Muscle of back (tissue), 13 donors: ENCODE measurements at places on chromosomes 1 and 21. TPM values are rescaled to one million over a fixed set of nuclear protein-coding genes. Genes with fewer than 3 reads are reported as not detected.

CNR2 gene
- 0.03 TPM for polyA plus RNA-seq

BEND5 gene
- polyA plus RNA-seq: 8.2 TPM

GNL2 gene
- polyA plus RNA-seq: 53.1 TPM

ZBTB37 gene
- 7.0 TPM for polyA plus RNA-seq

MFSD2A gene
- polyA plus RNA-seq: 2.6 TPM

GRCh38 chr1:196546272-196547111 is 61.7 kb downstream of the KCNT2 start:
- DNase-seq: no peak

- no peak for DNase-seq
These were observed 45.8 kb downstream of the SSX2IP start for GRCh38 chr1:84644472-84644871.

DNA sequence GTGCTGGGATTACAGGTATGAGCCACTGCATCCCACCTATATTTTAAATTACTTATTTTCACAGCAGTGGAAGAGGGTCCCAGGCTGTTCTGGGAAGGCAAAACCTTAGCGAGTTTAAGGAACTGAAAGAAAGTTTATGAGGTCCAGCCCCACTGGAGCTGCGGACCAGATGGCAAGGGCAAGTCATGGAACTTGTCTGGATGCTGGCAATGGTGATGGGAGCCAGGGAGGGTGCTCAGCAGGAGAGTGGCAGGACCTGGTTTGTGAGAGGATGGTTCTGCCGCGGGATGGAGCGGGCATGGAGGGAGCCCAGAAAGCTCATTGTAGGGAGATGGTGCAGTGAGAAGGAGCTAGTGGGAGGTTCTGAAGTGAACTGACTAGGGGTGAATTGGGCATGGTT is 50.6 kb upstream of the SLC45A1 start:
- no peak for DNase-seq

DNA sequence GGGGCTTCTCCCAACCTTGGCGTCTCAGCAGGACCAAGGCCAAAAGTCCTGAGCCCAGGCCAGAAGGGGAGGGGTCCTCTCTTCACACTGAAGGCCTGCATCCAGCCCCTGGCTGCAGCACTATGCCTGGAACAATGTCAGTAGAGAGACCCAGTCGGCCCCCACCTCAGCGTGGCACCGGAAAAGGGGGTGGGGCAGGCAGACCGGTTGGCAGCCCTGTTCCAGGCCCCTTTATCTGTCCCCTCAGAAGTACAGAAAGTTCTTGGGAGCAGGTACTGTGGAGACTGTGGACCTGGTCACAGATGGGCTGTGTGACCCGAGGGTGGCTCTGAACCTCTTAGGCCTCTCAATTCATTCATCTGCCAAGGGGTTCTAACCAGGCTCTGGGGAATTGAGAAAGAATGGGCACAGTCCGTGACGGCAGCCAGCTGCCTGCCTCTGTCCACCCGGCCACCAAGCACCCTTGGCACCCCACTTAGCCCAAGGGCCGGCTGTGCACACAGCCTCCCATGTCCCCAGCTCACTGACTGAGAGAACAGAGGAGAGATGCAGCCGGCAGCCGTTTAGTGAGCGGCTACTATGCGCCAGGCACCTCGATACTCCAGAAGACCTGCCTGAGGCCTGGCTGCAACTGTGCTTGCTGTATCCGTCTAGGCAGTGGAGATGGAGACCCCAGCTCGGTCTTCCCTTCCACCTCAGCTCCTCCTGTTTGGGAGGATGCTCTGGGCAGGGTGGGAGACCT is 23.9 kb downstream of the RUNX3 start:
- DNase-seq: no peak

- peak; percentile 41 for DNase-seq
These were observed 93.1 kb upstream of the HAO2 start for GRCh38 chr1:119275145-119276134.

GRCh38 chr1:67612788-67613241 is 72.2 kb upstream of the GADD45A start:
- DNase-seq: peak; percentile 58

DNA sequence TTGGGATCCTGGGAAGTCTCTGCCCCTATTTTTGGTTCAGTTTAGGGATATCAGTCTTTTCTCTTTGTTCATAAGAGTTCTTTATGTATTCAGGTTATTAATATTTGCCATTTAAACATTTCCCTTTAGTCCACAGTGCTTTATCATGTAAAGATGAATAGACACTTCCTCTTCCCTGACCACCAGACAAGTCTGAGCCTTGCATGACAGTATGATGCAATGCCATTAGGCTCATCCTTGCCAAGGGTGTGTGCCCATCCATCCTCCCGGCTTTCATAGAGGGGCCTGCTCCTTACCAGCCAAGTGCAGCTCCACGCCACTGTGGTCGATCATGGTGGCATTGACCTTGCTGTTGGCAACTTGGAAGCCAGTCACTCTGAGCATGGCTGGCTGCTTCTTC is 52.1 kb downstream of the ZSCAN20 start:
- DNase-seq: no peak

- peak; percentile 61 for DNase-seq
These were observed 47.9 kb upstream of the RGL1 start for GRCh38 chr1:183757061-183757460.

- DNase-seq: no peak
These were observed 202.3 kb upstream of the CACYBP start for GRCh38 chr1:174797398-174797797.

DNA sequence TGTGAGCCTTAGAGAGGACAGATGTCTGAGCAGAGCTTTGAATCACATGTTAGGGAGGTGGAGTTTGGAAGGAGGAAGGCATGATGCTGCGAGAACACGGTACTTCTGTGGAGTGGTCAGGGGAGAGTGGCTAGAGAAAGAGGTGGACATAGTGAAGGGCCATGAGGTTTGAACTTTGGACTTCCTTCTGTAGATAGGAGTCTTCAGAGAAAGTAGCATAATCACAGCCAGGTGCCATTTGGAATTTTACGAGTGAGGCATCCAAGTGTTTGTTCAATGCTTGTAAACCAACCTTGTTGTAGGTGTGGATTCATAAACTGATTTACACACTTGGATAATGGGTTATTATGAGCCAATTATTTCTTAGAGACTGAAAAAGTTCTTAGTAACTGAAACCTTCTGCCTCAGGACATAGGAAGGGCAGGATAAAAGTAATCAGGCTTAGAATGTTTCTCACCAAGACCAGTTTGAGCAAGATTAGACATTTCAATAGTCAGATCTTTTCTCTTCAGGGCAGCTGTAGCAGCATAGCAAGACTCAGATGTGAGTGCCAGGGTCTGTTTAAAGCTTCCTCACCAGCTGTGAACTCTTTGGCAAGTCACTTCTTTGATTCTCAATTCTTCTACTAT is 83.5 kb upstream of the HMCN1 start:
- DNase-seq: no peak

- DNase-seq: no peak
These were observed 8.9 kb downstream of the IVNS1ABP start for GRCh38 chr1:185308126-185308525.

GRCh38 chr21:45630876-45631275 is 12.6 kb upstream of the PCBP3 start:
- no peak for DNase-seq

- peak; percentile 9 for DNase-seq
These were observed 235.1 kb downstream of the GRIK1 start for GRCh38 chr21:29704719-29705118.

DNA sequence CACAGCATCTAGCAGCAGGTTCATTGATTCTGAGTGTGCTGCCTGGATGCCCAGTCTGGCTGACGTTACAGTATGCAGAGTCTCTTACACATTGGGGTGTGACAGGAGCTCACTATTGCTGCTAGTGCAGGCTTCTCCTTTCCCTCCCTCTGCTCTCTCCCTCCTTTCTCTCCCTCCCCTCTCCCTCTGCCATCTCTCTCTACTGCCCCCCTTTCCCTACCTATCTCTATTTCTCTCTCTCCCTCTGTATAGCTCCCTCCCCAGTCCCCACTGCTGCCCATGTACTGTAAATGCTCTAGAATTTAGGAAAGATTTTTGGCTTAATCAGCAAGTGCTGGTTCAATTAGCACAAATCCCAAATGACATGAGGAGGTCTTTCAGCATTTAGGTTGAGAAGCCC is 62.8 kb downstream of the PCBP3 start:
- no peak for DNase-seq

GRCh38 chr1:192438737-192439136 is 121.9 kb downstream of the RGS21 start:
- DNase-seq: no peak

GRCh38 chr1:107439567-107439966 is 298.7 kb downstream of the NTNG1 start:
- DNase-seq: no peak

DNA sequence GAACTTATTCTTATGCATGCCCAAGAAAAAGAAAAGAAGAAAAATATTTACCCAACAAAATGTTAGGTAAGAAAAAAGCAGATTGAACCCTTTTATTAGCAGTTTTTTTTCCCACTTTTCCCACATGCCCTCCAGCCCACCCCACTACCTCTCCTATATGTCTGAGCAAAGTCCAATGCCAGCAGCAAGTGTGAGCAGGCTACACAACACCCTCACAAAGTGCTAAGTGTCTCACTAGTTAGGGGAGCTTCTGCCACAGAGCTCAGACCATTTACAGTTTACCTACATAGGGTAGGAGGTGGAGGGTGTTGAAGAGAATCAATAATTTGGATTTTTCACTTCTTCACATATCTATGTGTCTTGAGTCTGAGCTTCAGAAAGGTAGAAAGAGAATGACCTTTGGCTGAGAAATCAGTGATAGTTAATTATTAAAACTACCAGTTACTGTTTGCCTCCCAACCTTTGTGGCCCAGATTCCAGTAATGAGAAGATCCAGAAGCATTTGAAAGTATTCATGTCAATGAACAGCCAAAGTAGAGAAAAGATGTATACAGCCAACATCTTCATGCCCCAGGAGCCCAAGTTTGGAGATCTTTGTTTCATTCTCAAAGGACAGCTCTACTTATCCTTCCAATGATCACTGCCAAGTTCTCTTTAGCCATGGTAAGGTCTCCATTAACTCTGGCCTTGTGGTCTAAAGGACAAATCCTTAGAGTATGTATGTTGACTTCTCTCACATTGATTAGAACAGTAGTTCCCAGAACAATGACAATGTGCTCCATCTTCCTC is 26.2 kb downstream of the OR10J5 start:
- no peak for DNase-seq

GRCh38 chr1:43977376-43978263 is 1.4 kb upstream of the B4GALT2 start:
- DNase-seq: no peak
